ENCODE measurements at places on chromosomes 1 and 21.

DNA sequence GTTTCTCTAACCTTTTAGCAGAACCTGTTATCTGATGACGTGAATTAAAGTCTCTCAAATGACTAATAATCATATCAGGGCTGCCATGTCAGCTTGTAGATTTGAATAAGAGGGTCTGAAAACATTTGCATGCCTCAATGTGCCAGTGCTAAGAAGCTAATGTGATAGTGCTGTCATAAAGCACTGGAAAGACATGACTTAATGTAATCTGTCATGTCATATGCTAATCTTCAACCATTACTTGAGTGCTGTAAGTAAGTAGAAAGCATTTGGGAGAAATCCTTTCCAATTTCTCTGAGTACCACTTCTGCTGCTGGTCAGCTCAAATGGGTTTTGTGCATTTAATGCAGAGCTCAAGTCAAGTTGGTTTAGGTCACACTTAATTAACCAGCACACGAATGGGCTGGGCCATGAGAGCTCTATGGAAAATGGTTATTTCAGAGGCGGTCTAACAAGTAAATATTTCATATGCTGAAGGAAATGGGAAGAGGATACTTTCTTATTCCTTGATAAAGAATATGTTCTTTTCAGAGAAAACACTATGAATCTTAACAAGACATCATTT, 609.2 kb downstream of the LMO4 start:
- DNase-seq, result no peak

DNA sequence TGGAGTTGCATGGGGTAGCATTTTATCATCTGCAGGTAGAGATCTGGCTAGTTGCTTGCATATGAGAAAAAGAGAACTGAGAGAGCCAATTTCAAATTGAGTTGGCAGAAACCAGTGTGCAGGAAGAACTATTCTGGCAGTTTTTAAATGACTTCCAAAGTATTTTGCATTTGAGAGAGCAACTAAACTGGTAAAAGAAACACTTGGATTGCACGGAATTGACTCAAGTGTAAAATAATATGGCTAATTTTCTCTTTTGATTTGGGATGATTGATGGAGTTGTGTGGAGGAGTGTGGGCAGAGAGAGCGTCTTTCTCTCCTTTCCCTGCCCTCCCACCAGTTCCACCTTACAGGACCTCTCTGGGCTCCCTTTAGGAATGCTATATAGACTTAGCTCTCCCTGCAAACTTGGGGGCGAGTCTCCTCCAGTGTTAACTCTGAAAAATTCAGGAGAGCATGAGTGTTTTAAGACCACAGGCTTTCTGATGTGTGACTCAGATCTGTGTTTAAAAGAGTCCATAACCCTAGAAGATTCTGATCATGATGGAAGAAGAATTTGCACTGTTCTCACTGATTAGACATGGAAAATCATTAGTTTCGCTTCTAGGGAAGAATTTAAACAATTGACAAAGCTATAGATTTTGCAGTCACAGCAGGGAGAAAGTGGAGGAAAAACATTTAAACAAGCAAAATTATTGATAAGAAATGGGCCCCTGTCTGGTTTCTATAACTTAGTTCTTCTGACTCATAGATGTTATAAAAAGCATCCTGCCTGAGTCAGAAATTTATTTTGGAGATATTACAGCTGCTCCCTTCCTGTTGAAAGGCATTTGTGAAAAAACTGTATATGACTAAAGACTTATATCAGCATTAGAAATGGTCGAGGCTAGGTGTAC, 24.9 kb upstream of the CTBS start:
- peak; percentile 30 for DNase-seq

DNA sequence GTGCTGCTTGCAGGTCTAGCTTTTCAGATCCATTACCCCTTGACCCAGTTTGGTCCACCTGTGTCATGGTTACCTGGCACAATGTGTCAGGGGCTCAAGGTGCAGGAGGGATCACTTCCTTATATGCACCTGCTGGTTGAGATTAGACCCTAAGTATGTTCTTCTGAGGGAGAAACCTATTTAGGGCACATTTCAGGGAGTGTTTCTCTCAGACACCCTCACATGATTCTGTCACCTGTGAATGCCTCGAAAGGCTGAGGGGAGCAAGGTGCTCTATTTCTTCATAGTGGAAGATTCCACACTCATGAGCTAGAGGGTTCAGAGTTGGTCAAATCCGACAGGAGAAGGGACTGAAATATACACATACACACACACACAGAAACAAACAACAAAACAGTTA, 15.5 kb downstream of the HSD3B2 start:
- no peak for DNase-seq

GRCh38 chr21:38140207-38140903, 116.4 kb upstream of the KCNJ15 start:
- no peak for DNase-seq

- no peak for DNase-seq
Measured at GRCh38 chr1:151368393-151369301, 3.9 kb downstream of the SELENBP1 start.

DNA sequence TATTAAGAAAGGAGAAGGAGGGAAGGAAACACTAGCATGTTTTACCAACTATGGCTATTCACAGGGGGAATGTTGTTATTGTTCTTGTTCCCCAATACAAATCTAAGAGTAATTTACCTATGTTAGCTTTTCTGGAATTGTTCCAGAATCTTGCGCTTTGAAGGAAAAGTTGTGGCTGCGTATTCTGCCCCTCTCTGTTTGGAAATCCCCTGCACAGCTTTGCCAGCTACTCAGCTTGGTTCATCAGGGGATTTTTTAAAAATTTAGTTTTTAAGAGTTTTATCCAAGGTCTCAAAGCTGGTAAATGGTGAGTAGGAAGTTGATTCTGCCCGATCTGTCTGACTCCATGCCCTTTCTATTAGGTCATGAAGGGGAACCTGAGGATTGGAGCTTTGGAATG, 9.5 kb upstream of the IRF6 start:
- DNase-seq, result no peak

DNA sequence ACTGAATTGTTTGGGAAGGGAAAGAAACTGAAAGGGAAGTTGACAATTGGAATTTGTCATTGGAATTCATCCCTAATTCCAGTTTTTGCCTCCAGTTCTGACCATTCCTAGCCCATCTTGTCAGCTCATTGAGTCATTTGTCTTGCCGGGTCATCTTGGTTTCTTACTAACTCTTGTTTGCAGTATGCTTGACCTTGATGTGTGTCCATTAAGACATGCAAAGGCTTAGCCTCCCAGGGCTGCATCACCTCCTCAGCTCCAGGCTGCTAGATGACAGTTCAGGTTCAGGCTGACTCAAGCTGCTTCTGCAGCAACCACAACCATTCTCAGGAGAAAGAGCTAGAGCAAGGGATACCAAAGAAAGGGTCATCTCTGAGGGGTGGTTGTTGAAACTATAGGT, 151.3 kb upstream of the PTGFR start:
- no peak for DNase-seq

DNA sequence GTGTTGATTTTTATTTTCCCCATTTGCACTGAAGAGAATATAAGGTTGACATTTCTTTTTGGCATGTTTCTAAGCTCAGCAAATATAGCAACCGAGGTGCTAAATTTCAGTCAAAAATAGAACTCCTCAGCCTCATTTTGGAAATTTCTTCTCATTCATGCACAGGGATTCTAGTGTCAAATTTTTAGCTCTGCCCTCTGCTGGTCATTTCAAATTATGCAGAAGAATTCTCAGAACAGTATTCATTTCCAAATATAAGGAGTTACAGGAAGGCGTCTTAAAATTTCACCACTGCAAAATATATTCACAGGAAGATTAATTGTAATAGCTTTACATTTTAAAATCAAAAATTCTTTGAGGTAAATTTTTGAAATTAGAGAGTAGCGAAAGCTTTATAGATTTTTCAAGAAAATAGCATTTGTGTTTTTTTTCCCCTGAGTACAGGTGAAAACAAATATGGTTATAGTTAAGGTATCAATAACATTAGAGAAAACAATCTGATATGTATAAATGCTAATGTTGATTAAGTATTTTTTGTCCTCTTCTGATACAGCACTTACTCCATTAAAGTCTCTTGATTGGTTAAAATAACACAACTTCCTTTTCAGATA, 57.9 kb downstream of the FMN2 start:
- peak; percentile 42 for DNase-seq

DNA sequence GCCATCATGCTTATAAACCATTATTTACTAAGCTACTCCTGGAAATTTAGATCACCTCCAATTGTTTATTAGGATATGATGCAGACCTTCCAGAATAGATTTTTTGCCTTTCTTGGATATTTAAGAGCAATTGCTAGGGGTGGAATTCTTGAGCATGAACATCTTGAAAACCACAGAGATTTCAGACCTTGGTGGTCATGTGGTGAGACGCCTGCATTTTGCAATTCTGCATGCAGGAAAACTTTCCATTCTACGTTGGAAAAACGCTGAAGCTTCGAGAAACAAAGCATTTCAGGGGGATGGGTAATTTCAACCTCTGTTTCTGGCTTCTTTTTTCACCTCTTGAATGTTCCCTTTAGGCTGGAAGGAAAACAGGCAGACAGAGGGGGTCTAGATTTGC, 596.3 kb downstream of the KIF26B start:
- DNase-seq, result no peak

DNA sequence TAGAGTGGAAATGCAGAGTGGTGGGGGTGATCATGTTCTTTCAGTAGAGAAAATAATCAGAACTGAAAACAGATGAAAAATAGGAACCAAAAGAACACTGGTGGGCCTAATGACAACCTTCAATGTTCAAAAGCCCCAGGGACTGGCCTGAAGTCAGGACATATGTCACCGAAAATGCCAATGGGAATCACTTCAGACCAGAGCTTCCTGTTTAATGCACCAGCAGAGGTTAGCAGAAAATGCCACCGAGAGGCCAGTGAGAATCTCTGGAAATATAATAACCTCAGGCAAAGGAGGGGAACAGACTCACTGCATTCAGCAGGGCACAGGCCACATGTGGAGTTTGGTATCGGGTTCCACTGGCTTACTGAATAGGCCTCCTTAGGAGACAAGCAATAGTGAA, 15.9 kb upstream of the CD58 start:
- no peak for DNase-seq

- no peak for DNase-seq
Measured at GRCh38 chr1:165644064-165644735, 13.2 kb downstream of the MGST3 start.

DNA sequence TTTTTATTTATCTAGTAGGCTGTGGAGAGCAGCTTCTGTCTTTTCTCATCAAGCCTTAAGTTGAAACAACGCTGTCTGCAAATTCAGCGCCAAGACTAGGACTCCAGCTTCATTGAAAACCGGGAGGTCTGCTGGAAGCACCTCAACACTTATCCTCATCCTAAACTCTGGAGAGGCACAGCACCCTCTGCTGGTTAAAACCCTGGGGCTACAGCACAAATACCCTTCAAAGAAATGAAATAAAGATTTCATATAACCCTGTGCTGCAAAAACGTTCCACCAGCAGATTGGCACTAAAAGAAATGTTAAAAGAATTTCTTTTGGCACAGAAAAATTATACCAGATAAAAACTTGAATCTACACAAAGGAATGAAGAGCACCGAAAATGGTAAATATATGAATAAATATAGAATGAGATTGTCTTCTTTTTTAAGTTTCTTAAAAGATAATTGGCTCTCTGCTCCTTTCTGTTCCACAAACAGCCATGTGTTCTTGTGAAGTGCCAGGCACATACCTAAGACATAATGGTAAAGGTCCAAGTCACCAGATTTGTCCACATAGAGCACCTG, 227.7 kb upstream of the SAMSN1 start:
- no peak for DNase-seq

- no peak for DNase-seq
Measured at GRCh38 chr1:245804696-245805095, 649.9 kb downstream of the KIF26B start.

- peak; percentile 39 for DNase-seq
Measured at GRCh38 chr1:186404454-186405051, 28.9 kb downstream of the ODR4 start.

- no peak for DNase-seq
Measured at GRCh38 chr1:6218375-6219164, 12.7 kb downstream of the RNF207 start.

- no peak for DNase-seq
Measured at GRCh38 chr1:2927393-2928360, 93.6 kb upstream of the ACTRT2 start.

DNA sequence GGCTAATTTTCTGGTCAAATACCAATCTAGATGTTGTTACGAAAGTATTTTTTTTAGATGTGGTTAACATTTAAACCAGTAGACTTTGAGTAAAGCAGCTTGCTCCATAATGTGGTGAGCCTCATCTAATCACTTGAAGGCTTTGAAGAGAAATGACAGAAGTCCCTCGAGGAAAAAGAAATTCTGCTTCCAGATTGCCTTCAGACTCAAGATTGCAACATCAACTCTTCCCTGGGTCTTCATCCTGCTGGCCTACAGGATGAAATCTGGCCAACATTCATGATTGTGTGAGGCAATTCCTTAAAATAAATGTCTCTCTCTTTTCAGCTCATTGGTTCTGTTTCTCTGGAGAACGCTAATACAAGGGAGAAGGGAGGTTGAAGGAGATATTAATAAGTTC, 32.5 kb upstream of the SSX2IP start:
- no peak for DNase-seq

- no peak for DNase-seq
Measured at GRCh38 chr1:228393268-228393701, 13.3 kb downstream of the TRIM11 start.

- peak; percentile 42 for DNase-seq
Measured at GRCh38 chr1:176897350-176898236, 266.9 kb downstream of the ASTN1 start.

DNA sequence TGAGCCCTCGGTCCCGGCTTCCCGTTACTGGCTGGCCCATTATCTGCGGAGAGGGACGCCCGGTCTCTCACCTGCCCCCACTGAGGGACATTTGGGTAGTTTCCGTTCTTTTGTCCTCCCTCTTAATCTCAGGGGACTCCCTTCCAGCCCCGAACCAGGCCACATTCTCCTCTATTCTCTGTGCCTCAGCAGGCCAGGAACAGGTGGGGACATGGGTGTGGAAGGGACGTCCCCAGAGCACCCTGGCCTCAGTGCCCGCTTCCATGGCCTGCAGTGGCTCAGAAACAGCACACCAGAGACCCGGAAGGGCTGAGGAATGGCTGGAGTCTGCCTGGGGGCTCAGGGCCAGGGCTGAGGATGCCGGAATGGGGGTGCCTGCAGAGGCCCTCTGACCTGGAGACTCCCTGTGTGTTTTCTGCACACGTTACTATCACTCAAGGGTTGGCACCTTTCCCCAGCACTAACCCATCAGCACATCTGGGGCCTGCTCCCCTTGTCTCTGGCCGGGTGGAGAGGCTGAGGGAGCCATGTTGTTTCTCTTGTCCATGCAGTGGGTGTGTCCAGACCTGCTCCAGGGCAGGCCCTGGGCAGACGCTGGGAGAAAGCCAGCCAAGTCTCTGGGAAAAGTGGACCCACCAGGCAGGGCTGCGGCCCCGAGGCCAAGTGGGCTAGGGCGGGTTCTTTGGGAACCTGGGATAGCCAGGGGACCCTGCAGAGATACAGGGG, 10.0 kb upstream of the DNMT3L start:
- DNase-seq, result no peak

DNA sequence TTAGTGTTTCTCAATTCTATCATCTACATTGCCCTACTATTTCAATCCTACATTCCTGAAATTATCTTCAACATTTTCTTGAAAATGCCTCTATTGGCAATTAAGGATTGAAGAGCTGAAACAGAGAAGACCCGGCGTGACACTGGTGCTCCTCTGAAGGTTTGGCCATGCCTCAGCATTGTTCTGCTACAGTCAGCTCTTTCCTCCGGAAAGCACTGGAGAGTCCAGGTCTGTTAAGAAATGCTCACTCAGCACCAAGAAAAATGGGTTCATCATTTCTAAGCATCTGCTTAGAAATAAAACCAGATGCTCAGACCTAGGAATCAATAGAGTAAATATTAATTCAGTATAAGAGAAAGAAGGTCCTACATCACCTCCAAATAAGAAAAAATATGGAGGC, 58.8 kb downstream of the WARS2 start:
- DNase-seq, result no peak

GRCh38 chr1:98441281-98441680, 220.2 kb upstream of the SNX7 start:
- DNase-seq, result no peak
